ENCODE measurements at places on chromosomes 1 and 21.

GRCh38 chr1:240387051-240387450, 224.9 kb downstream of the GREM2 start:
- DNase-seq: no peak

- DNase-seq: no peak
These were observed 968 bp downstream of the CSMD2 start for GRCh38 chr1:34163792-34164731.

- DNase-seq: no peak
These were observed 31.1 kb upstream of the BACH1 start for GRCh38 chr21:29267666-29268065.

GRCh38 chr1:87474098-87474497, 145.4 kb downstream of the LMO4 start:
- DNase-seq: no peak

DNA sequence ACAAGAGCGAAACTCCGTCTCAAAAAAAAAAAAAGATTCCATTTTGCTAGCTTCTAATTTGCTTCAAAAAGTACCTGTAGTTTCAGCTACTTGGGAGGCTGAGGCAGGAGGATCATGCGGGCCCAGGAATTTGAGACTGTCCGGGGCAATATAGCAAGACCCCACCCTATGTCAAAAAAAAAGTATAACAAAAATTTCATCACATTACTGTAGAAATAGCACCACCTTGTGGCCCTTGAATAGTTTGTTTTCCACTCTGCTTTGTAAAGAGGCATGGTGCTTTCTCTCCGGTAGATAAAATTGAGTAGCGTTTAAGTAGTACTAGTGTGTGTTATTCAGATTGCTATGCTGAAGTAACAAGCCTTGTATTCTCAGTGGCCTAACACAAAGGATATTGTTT, 18.2 kb upstream of the MSTO1 start:
- DNase-seq: peak; percentile 50

GRCh38 chr1:37354876-37355650, 119.3 kb upstream of the ZC3H12A start:
- no peak for DNase-seq

GRCh38 chr1:18100491-18101063, 7.0 kb upstream of the IGSF21 start:
- peak; percentile 48 for DNase-seq

- DNase-seq: no peak
These were observed 3.7 kb downstream of the CAMTA1 start for GRCh38 chr1:6788946-6789345.

- DNase-seq: no peak
These were observed 5.7 kb upstream of the AKT3 start for GRCh38 chr1:243855616-243856318.

GRCh38 chr1:15509586-15509985, 14.4 kb downstream of the CASP9 start:
- no peak for DNase-seq

DNA sequence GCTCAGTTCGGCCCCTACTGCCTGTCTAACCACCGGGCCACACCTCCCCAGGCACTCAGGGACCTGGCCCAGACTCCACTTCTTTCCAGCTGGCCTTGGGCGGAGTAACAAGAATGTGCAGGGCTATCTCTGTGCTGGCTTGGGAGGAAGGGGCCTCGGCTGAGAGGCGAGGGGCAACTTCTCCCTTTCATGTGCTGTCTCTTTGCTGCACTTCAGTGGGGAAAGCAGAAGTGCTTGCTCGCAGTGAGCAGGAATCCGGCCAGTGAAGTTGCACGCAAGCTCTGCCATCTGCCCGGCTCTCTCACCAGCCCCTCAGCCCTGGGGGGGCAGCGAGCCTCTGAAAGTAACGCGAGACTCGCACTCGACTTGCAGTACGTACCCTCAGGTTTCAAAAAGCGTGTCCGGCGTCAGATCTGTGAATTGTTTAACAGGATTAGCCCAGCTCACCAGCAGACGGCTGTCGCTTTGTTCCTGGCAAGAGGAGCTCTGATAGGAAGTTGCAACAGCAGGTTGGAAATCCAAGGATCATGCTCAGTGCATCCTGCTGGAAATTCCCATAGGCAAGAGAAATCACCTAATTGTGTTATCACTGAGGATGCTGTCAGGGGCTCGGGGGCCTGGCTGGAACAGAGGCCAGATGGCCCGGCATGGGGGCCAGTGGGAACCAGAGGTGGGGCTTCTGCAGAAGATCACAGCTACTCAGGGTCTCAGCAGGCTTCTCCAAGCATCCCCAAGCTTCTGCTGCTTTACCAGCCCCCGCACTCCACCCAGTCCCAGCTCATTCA, 221.1 kb downstream of the NPHP4 start:
- DNase-seq: no peak

- no peak for DNase-seq
These were observed 16.1 kb downstream of the LAMC1 start for GRCh38 chr1:183039330-183039729.

DNA sequence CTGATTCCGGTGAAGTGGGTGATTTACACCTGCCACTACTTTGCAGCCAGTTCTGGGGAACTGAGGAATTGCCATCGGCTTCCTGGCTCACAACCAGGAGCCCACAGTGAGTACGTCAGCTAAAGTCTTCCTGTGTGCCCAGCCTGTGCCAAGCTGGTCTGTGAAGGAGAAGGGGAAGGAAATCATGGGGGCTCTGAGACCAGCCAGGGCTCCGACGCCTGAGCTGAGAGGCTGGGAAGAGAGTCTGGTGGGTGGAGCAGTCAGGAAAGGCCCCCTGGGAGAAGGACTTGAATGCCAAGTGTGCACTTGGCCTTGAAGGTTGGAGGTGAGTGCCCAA, 1.2 kb downstream of the LURAP1 start:
- DNase-seq: no peak

DNA sequence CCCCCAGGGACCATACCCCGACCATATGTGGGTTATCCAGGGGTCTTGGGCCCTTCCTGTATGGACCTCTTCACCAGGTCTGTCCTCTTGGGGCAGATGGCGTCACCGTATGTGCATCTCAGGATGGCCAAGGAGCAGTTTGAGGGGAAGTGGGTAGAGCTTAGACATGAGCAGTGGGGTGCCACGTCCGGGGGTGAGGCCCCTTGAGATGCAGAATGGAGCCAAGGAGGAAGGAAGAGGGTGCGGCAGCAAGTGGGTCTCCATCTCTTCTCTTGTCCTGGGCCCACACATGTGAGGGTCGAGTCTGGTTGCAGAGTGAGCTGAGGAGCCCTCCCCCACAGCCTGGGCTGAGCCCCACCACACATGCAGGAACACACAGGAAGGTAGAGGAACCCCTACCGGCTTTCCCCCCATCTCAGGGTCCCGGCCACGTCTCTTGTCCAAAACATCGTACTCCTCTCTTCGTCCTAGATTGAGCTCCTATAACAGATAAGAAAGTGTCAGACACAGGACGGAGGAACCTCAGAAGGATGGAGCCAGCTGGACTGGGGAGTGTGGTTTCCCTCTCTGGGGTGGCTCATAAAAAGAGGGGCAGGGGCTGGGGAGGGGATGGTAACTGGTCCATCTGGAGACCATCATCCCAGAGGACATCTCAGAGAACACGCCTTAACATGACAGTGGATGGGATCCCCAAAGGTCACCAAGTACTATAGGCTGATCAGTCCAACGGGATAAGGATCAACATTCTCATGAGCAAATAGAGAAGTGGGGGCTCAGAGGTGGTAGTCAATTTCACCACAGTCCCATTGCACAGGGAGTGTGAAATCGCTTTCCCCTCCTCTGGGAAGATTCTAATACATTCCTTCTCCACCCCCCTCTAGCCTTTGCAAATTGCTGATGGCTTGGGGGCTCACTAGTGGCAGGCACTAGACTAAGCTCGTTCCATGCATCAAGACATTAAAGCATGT, 79.9 kb downstream of the CD247 start:
- no peak for DNase-seq

DNA sequence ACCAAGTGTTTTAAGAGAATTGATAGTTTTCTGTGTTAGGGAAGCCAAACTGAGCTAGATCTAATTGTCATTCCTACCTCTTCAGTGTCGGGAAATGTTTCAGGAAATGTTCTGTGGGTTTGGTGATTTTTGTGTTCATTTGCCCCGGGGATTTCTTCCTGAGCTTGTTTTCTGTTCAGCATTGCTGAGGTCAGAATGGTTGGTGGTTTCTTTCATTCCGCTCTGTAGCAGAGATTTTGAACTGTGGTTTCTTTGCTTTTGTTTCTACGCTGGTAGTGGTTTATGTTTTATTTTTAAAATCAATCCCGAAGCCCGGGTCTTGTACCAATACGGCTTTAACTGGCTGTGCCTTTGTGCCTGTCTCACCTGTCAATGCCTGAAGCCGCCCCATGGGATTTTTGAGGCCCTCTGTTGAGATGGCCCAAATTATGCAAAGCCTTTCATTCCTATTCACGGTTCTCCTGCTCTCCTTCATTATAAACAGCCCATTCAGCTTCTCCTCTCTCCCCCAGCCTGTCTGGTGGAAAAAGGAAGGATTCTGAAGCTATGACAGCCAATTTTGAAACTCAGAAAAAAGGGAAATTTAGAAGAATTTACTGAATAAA, 417.2 kb upstream of the KAZN start:
- DNase-seq: no peak

DNA sequence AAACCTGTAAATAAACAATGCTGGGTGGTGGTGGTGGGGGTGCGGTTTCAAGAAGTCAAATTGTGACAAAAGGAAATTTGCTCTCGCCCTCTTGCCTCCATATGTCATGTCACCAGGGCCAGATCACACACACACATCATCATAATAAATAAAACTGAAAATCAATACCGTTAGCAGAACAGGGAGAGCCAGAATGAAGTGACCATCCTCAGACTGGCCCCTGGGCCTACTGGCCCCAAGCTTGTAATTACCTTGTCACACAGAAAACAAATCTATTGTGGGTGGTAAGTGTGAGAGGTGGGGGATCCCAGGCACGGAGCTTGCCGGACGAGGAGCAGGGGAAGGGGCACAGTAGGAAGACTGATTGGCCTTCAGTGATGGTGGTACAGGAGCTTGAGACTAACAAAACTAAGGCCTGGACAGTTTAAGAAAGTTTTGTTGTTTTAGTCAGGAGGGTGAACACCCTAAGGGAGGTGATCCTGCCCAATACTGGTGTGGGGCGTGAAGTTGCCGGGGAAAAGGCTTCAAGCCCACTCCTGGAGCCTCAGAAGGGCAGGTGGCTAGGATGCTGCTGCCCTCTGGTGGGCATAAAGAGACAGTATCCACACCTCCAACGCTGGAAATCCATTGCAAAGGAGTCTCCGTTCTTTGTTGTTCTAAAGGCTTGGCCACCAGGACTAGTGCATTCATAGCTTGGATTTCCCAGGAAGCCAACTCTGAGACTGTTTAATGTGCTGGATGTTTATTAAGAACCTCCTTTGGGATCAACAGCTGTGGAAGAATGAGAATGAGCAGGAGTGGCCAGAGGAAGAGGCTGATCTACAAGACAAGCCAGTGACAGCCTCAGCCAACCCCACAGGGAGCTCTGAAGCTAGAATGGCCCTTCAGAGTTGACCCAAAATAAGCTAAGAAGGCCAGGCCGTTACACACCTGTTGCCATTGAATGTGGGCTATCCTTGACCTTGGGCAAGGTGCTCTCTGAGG, 8.1 kb upstream of the C1orf216 start:
- peak; percentile 22 for DNase-seq
